T-helper 17 cell (primary cell): ENCODE measurements at places on chromosomes 11 and 22.

- no peak for DNase-seq
Observed at GRCh38 chr11:75262436-75262835, 21.9 kb downstream of the TPBGL start.

DNA sequence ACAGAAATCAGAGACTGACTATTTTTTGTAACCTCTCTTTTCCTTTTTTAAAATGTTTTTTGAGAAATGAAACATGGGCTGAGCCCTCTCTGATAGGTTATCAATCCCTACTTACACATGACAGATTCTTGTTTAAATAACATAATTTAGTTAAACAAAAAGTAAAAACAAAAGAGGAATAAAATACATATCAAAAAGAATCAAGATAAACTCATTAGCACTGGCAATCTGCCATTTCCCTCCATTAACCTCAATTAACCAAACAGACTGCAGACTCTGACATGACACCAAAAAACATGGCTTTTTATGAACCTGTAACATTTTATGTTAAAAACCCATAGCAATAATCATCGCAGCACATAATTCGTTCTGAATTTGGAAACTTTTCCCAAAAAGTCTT lies 284.4 kb upstream of the MTNR1B start:
- DNase-seq, result no peak

DNA sequence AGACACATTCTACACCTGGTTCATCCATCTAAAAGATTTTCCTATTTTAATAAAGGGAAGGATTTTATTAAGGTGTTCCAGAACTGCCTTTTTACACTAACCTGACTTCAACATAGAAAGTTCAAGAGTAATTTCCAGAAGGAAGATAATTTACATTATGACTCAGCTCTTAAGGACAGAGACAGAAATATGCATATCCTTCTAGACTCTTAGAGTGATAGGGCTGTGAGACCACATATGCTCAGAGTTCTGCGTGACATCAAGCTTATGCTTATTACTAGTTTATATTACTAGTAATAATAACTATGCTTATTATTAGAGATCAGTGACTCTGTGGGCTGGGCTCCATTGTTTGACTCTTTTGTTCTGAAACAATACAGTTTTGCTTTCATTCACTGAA lies 4.6 kb downstream of the PDGFD start:
- DNase-seq, result no peak

GRCh38 chr22:43928468-43928867 lies 4.9 kb downstream of the PNPLA3 start:
- no peak for DNase-seq

- no peak for DNase-seq
Observed at GRCh38 chr11:75554258-75555022, 7.6 kb upstream of the SERPINH1 start.

DNA sequence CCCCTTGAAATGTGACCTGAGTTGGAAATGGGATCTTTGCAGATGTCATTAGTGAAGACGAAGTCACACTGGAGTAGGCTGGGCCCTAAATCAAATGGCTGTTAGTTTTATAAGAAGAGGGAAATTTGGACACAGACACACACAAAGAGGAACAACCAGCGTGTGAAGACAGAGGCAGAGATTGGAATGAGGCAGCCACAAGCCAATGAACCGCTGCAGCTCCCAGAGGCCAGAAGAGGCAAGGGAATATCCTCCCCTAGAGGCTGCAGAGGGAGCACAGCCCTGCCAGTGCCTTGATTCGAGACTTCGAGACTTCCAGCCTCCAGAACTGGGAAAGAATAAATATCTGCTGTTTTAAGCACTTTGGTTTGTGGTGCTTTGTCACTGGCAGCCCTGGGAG lies 484.5 kb downstream of the MN1 start:
- DNase-seq, result no peak

DNA sequence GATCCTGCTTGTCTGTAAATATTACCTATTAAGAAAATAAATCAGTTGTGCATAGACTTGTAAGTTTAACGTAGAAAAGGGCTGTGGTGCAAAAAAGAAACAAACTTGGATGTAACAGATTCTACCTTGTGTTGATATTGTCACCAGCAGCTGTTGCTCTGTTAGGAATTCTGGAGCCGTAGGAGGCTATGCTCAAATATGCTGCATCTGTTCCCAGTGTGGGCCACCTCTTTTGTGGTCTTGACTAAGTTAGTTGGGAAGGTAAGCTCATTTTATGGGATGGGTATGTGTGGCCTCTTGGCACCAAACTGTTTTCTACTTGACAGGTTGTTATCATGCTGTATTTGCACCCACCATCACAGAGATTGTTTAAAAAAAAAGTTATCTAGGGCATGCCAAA lies 29.4 kb upstream of the RAG2 start:
- DNase-seq, result no peak

- no peak for DNase-seq
Observed at GRCh38 chr11:102110761-102111010, 439 bp downstream of the YAP1 start.

GRCh38 chr11:124674571-124674970 lies 867 bp downstream of the SPA17 start:
- no peak for DNase-seq

DNA sequence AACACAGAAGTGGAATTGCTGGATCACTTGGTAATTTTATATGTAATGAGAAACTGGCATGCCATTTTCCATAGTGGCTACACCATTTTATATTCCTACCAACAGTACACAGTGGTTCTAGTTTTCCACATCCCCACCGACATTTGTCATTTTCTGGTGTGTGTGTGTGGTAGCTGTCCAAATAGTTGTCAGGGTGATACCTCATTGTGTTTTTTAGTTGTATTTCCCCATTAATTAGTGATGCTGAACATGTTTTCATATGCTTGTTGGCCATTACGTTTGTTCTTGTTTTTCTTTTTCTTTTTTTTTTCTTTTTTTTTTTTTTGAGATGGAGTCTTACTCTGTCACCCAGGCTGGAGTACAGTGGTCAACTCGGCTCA lies 12.2 kb downstream of the NEU3 start:
- DNase-seq, result no peak

GRCh38 chr22:40446203-40446602 lies 75.8 kb downstream of the SGSM3 start:
- DNase-seq, result no peak

GRCh38 chr11:116690611-116691010 lies 82.2 kb downstream of the BUD13 start:
- DNase-seq, result no peak

GRCh38 chr11:11665407-11665806 lies 43.6 kb upstream of the GALNT18 start:
- DNase-seq, result no peak

DNA sequence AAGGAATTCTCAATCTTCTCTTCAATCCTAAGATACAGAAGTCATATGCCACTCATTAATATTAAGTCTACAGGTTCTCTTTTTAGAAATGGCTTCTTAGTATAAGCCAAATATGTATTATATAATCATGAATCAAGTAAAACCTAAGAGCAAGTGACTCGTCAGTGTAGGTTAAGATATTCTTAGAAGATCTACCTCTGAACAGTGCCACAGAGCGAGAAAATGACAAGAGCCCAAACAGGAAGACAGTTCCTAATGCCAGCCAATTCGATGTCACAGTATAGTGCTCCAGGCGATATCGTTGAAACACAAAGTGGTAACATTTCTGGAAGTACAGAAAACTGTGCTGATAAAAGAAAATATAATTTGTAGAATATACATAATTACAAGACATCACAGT lies 33.3 kb downstream of the ALG9 start:
- no peak for DNase-seq

- no peak for DNase-seq
Observed at GRCh38 chr11:87903345-87903744, 271.9 kb downstream of the RAB38 start.

DNA sequence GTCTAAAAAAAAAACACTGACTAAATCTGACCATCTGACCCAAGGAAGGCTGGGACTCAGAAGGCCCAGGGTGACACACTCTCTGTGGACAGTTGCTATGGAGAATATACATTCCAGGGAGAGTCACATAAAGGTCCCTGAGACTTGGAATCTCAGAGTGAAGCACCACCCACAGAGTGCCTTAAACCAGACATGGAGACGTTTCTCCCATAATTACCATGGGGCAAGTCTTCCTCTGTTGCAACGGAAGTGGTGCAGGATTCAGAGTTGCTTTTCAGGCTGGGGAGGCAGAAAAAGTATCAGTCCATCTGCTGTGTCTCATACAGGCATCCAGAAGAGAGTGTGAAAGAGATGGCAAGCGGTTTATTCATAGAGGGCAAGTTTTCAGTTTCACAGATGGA lies 58.7 kb upstream of the SLN start:
- DNase-seq, result no peak
